ENCODE measurements at places on chromosomes 3 and 15.

DNA sequence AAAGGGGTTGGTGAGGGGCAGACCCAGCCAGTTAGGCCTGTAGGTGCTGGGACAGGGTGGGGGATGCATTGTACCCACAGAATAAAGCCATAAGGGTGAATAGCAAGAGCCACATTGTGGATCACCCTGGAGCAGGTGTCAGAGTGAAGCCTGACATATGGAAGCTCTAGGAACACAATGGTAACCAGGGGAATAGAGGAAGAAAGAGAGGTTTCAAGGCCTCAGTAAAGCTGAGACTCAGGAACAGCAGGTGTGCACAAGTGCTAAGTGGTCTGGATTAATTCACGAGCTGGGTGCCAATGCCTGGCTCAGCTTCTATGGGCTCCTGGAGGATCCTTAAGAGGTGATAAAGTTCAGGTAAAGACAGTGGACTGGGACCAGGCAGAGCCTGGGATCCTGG is 323.7 kb upstream of the CTNNB1 start:
- no peak for DNase-seq

- DNase-seq, result no peak
Measured at GRCh38 chr15:68275165-68275746, 2.3 kb upstream of the FEM1B start.

DNA sequence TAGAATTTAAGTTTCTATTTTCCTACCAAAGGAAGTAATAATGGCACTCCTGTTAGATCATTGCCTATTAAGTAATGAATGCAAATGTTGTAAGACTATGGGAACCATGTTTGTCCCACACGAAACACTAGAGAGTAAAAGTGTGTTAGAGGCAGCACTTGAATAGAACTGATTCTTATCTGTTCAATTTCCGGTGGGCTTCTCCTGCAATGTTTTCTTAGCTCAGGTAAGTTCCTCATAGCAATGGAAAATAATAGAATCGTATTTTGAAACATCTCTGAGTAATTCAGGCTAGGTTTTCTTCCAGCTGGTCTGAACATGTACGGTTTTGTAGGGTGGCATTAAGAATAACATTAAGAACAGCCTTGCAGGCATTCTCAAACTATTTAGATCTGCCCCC is 145.3 kb upstream of the LIPC start:
- no peak for DNase-seq

GRCh38 chr3:187798531-187799530 is 53.6 kb upstream of the BCL6 start:
- DNase-seq, result no peak

Measured in AG20443 (cell line).